Esophagus squamous epithelium (tissue), 5 donors: ENCODE measurements at places on chromosomes 3 and 15. TPM values are rescaled to one million over a fixed set of nuclear protein-coding genes. Genes with fewer than 3 reads are reported as not detected.

GRIP2 gene
- total RNA-seq, result 0.29 TPM

TTBK2 gene
- 6.3 TPM for total RNA-seq

THBS1 gene
- total RNA-seq, result 41.4 TPM

MME gene
- total RNA-seq, result 3.2 TPM

UBA7 gene
- total RNA-seq, result 43.3 TPM

WDR93 gene
- total RNA-seq, result not detected

ZNF770 gene
- total RNA-seq, result 49.3 TPM

NR2E3 gene
- 0.19 TPM for total RNA-seq

B3GNT5 gene
- 26.3 TPM for total RNA-seq

PPP1R14D gene
- total RNA-seq, result 0.68 TPM

COL6A6 gene
- total RNA-seq, result 0.04 TPM

TMEM207 gene
- not detected for total RNA-seq

DNA sequence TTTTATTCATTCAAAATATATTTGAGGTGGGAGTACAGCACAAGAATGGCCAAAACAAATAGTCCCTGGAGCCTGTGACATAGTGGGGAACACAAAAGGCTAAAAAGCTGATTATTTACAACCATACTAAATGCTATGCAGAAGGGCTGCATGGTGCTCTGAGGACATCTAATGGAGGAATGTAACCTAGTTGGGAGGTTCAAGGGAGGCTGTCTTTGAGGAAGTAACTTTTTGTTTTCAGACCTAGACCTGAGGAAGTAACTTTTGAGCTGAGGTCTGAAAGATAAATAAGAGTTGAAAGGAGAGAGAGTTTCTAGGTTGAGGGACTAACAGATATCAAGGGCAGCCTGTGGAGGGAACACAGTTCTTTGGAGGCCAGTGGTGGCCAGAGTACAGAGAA is 34.8 kb upstream of the RASA2 start:
- DNase-seq, result no peak

GRCh38 chr3:139319428-139320402 is 24.1 kb upstream of the MRPS22 start:
- DNase-seq, result no peak

GRCh38 chr15:59904450-59905135 is 99.5 kb upstream of the FOXB1 start:
- DNase-seq, result no peak

DNA sequence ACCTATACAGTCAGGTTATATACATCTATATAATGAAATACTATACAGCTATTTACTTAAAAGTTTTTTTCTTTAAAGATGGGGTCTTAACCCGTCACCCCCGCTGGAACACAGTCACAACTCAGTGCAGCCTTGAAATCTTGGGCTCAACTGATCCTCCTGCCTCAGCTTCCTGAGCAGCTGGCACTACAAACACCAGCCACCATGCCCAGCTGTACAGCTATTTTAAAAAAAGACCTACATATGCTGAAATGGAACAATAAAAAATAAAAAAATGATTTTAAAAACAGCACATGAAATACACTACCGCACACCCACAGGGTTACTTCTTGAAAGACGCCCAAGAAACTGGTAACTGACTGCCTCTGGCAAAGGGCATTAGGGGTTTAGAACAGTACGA is 3.8 kb downstream of the NCBP2 start:
- no peak for DNase-seq

DNA sequence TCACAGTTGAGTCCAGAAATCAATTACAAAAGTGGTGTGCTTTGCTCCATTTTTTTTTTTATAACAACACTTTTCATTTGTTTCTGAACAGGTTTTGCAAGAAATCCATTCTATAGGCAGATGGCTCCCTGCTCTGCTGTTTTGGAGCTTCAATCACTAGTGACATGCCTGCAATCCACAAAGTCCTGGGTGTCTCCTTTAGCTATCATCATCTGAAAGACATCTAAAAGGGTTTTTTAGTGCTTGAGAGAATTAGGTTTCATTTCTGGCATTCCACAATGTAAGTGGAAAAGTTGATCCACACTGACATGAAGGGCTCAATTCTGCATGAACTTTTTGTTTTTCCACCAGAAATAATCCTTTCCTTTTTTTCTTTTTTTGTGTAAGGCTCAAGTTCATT is 24.0 kb upstream of the MEIS2 start:
- DNase-seq, result no peak

DNA sequence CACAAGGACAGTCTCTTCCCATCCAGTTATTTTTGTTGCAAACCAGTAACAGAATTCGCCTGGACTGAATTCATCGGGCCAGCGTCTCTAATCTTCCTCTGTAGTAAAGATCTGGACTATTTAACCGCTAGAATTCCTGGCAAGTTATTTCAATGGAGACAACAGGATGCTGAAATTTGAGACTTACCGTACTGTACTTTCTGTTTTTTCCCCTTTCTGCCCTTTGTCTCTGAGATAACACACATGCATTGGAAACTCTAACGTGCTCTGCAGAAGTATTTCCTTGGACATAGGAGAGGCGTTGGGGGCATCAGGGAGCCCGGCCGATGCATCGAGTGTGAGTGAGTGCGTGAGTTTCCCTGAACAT is 61.5 kb downstream of the ASB7 start:
- no peak for DNase-seq

DNA sequence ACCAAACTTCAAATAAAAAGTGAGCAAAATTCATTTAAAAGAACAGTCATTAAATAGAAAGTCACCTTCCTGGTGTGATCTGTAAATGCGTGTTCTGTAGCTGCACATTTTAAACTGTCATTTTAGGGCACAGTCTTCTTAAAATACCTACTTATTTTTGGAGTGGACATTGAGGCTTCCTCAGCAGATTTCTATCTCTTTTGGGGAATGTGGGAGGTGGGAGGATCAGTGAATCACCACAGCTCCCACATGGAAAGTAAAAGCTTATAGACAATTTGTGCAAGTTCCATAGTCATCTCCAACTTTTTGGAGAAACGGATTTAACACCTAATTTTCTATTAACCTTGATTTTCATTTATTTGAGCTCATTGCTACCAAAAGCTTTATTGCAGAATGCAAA is 21.0 kb upstream of the MOBP start:
- DNase-seq, result no peak

DNA sequence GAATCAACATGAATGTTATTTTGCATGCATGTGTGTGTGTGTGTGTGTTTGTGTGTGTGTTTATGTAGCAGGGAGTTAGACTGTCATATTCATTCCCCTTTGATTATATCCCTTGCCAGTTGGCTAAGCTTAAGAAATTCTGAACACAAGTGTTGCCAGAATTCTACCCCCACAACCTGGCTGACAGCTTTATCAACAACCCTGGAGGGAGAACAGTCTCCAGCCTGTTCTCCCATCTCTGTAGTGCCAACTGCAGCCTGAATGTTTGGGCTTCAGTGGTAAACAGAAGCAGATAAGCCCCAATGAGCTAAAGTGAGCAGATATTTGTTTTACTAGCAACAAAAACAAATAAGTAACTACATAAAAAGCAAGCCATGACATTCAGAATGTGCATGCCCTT is 162.6 kb upstream of the ABI3BP start:
- DNase-seq, result no peak

DNA sequence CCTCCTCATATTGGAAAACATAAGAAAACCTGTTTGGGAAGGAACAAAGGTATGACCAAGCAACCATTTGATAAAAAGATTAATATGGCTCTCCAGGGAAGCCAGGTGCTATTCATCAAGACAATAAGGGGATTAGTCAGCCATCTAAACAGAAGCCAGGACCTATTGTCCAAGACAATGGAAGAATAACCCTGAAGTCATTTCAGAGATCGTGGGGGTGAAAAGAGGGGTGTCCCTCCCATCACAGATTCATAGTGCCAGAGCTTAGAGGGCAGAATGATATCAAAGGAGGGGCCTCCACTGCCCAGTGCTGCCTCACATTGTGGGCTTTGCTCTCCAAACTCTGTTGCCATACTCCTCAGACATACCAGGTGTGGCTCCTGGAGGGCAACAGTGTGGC is 73.5 kb downstream of the DAPK2 start:
- DNase-seq, result no peak

DNA sequence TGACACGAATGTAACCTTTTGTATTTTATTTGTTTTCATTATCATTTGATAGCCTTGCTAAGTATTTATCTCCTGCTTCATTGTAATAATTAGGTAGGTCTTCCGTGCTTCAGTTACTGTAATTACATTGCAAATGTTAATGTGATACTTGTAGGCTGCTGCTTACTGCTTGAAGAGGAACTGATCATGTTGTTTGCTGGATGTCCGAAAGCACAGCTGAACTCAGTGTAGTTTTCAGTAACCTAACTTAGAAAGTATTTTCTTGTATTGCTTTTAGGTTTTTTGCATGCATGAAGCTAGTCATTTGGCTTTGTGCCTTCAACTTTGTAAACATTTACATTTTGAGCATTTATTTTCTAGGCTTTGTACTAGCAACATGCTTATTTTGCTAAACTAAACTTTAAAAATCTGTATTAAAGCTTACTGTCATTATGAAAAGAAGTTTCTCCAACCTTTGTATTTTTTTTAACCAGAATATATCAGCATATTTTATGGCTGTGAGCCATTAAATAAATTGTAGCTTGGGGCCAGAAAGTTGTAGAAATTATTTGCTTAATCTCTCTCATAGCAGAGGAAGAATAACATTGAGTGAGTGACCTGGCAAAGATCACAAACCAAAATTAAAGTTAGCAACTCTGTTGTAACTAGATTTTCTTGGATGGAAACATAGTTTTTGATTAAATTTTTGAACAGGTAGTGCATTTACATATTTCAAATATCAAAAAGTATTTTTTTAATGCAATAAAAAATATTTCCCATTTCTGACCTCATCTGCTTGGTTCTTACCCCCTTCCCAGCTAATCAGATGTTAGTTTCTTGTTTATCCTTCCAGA is 30.7 kb downstream of the SACM1L start:
- DNase-seq, result no peak

GRCh38 chr3:36097209-36097608 is 283.1 kb upstream of the STAC start:
- DNase-seq, result no peak

- DNase-seq, result no peak
Measured at GRCh38 chr3:152054315-152054714, 180.9 kb downstream of the SUCNR1 start.

DNA sequence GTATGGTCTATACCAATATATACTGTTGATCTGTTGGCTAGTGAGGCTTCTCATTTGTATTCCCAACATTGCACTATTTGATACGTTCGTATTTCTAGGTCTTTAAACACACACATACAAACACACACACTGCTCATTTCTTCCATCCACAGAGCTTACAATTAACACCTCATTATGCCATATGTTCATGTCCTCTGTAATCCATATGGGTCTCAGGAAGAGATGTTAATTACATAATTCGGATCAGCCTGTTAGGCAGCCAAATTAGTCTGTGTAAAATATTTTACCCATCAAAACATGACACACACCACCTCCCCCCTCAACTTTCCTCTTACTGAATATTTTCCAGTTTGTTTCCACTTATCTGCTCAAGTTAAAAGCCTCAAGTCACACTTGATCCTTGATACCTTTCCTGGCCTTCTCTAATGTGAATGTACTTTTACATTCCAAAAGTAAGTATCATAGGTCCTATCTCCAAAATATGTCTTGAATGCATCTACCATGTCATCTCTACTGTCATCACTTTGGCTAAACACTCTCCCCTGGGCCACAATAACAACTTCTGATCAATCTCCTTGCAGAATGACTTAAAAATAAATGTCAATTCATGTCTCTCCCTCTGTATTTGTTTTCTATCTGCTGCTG is 28.2 kb downstream of the EOGT start:
- DNase-seq, result no peak

DNA sequence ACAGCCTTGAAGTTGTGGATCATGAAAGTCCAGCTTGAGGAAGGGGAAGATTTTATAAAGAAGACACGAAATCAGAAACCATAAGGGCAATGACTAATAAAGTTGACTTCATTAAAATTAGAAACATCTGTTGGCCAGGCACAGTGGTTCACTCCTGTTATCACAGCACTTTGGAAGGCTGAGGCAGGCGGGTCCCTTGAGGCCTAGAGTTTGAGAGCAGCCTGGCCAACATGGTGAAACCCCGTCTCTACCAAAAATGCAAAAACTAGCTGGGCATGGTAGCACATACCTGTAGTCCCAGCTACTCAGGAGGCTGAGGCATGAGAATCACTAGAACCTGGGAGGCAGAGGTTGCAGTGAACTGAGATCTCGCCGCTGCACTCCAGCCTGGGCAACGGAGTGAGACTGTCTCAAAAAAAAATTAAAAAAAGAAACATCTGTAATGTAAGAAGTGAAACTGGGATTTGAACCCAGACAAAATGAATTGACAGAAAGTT is 7.9 kb upstream of the UBXN7 start:
- DNase-seq, result no peak

GRCh38 chr3:73576999-73577461 is 47.7 kb downstream of the PDZRN3 start:
- DNase-seq, result no peak

DNA sequence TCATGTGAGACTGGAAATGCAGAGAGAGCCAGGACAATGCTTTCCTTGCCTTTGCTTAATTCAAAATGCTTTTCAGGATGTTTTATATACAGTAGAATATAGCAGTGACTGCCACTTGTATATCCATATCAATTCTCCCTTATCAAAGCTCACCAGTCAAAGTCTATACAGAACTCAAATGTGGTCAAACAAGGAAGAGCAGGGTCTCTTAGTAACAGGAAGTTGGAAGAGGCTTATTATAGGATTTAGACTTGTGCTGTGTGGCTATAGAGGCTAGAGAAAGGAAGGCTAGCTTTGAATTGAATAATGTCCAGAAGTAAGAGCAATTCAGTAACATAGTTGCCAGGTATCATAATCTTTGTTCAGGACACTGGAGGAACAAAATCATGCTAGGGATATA is 4.4 kb upstream of the SI start:
- DNase-seq, result no peak

- DNase-seq, result no peak
Measured at GRCh38 chr3:177213801-177214535, 16.7 kb upstream of the TBL1XR1 start.

GRCh38 chr3:53863145-53863544 is 16.8 kb downstream of the IL17RB start:
- DNase-seq, result no peak

- DNase-seq, result no peak
Measured at GRCh38 chr3:10726787-10727186, 89.2 kb upstream of the SLC6A11 start.
